ENCODE measurements at places on chromosomes 1 and 21. TPM values are rescaled to one million over a fixed set of nuclear protein-coding genes. Genes with fewer than 3 reads are reported as not detected.

Gene NBPF14
- 28.2 TPM for total RNA-seq

Gene HMGCS2
- total RNA-seq, result not detected

Gene HSPB7
- 112 TPM for total RNA-seq

Gene MSH4
- 0.41 TPM for total RNA-seq

Gene NOS1AP
- total RNA-seq, result 4.6 TPM

Gene MARK1
- 15.0 TPM for total RNA-seq

Gene SLC45A3
- total RNA-seq, result 0.71 TPM

Gene S100A1
- total RNA-seq, result 14.3 TPM

Gene SLC6A9
- 5.4 TPM for total RNA-seq

Gene ELAPOR1
- 0.41 TPM for total RNA-seq

Gene GNL2
- total RNA-seq, result 28.5 TPM

Gene GBP7
- total RNA-seq, result not detected

Gene CYB561D1
- 5.2 TPM for total RNA-seq

Gene UTS2
- total RNA-seq, result not detected

Gene CELA3A
- total RNA-seq, result not detected

Gene PRELP
- total RNA-seq, result 67.4 TPM

Gene DNAJB4
- 29.6 TPM for total RNA-seq

Gene SLC25A34
- total RNA-seq, result 1.7 TPM

Gene PRAMEF20
- total RNA-seq, result not detected

Gene TRAF3IP3
- 1.7 TPM for total RNA-seq

Gene FAM20B
- total RNA-seq, result 50.3 TPM

Gene LCE2A
- total RNA-seq, result not detected

Gene VHLL
- not detected for total RNA-seq

Gene HSD17B7
- total RNA-seq, result 11.2 TPM

All from sigmoid colon (tissue), 7 donors.